ENCODE measurements at places on chromosomes 12 and 14.

- DNase-seq, result no peak
These were observed 20.9 kb upstream of the GPR68 start for GRCh38 chr14:91265404-91265803.

DNA sequence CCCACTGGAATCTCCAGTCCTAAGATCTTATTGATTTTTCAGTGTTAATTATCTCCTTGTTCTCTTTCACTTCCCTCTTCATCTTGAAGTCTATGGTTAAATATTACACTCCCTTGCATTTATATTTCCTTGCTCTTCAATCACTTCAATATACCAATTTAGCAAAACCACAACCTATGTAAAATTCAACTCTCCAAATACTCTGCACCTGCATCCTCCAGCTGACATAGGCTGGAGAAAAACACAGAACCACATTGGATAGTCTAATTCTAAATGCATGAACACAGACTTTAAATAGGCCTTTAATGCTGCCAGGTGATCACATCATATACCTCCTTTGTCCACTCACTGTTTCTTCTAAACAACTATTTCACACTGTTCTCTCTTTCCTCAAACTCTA, 253.8 kb upstream of the GARIN6 start:
- DNase-seq, result no peak

GRCh38 chr12:54611715-54612149, 23.0 kb downstream of the LACRT start:
- no peak for DNase-seq

- DNase-seq, result no peak
These were observed 26.5 kb downstream of the MANSC1 start for GRCh38 chr12:12323591-12323990.

DNA sequence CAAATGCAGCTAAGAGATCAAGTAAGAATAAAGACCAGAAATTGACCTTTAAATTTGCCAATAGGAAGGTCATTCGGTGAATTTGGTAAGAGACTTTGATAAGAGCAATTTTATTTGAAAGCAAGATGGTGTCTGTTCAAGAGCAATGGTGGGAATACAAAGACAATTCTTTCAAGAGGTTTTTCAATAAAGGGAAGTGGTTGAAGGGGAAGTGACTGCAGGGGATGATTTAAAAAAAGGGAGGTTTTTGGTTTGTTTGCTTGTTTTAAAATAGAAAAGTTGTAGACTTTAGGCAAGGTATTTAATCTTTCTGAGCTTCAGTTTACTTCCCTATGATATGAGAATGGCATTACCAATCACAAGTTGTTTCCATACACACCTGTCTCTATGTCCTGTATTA, 4.3 kb upstream of the APPL2 start:
- no peak for DNase-seq

GRCh38 chr12:39764944-39765560, 145.4 kb upstream of the ABCD2 start:
- DNase-seq, result no peak

- no peak for DNase-seq
These were observed 223.1 kb upstream of the CAND1 start for GRCh38 chr12:67046062-67046461.

DNA sequence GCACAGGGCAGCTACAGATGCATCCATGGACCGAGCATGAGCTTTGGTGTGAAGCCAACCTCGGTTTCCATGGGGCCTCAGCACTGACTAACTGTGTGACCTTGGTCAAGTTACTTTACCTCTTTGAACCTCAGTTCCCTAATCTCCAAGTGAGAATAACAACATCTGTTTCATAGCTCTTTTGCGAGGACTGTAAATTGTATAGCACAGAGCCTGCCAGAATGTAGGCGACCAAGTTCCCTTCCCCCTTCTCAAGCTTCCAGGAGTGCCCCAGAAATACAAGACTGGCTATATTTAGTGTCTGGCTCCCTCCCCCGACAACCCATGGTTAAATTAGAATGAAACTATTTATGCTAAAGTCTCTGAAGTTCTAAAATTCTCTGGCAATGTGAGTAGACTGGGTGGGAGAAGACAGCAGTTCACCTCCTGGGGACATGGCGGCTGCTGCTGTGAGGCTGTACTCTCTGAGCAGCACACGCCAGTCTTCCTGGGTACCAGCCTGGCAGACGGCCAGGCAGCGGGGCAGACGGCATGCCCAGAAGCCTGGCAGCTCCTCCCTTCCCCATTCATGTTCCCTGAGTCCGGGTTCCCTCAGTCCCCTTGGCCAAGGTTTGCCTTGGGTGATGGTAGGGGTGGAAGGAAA, 22.0 kb upstream of the TMED10 start:
- DNase-seq, result no peak

GRCh38 chr14:23173031-23173430, 10.4 kb downstream of the SLC7A8 start:
- no peak for DNase-seq

DNA sequence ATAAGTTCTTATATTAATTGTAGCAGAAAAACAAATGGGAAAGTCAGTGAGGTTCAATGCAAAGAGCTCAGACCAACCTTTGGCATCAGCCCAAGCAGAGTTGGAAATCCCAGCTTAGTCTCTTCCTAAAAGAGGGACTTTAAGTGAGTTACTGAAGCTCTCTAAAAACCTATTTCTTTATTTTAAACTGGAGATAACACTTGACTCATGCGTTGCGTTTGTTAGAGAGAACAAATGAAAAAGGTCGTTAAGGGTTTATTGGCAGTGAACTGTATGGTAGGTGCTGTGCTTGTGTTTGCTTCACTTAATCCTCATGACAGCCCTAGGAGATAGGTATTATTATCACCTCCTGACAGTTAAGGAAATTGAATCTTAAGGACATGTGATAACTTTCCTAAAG, 396.5 kb downstream of the RAD51B start:
- DNase-seq, result no peak

Data from right forelimb (tissue), 1 donor.